Stimulated activated naive CD8-positive, alpha-beta T cell treated with anti-CD3 and anti-CD28 coated beads, Interleukin-15, amount 100 ng/mL, for 72 hours (primary cell): ENCODE measurements at places on chromosomes 2 and 18.

- no peak for DNase-seq
Observed at GRCh38 chr18:7900091-7900490, 333.0 kb downstream of the PTPRM start.

DNA sequence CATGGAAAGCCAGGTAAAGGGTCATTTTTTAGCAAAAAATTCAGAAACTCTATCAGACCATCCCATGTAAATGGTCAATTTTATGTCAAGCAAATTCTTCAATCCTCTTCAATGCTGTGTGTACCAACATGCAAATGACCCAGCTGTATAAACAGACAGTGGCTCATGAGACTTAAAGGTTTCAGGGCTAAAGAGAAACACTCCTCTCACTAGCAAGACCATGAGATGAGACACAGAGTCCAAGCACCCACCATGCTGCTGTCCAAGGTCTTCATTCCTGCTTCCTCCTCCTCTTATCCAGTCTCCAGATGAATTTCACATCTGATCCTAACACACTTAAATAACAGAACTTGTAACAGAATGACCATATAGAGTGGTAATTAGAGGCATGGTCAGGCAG is 30.8 kb upstream of the ONECUT2 start:
- no peak for DNase-seq

- DNase-seq, result no peak
Observed at GRCh38 chr2:17628349-17629261, 88.1 kb downstream of the VSNL1 start.

DNA sequence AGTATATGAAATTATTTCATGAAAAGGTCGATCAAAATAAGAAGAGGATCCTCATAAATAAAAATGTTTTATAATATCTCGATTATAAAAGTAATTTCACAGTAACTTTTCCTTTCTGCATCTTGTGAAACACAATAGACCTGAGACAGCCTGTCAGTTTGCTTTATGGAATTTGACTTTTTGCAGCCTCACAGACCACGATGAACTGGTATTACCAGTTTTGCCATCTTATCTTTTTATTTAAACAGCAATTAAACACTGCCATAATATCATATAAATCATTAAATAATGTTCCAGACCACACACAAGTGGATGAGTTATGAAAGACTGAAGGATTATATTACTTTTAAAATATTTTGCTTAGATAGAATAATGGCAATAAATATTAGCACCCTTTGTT is 10.7 kb upstream of the GALNT3 start:
- no peak for DNase-seq

DNA sequence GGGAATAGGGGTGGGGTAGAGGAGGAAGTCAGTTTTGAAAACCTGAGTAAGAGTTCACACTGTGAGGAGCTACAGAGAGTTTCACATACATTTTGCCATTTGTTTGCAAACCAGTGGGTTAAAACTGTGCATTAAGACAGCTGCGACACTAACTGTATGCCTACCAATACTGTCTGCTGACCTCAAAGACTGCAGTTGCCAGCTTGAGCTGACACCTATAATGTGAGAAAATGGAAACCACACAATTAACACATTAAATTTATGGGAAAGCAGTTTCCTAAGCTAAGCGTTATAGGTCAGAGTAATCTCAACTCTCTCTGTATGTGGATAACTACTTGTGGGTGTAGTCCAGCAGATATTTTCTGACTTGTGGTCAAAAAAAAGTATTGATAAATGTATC is 756.6 kb upstream of the GCFC2 start:
- DNase-seq, result no peak

DNA sequence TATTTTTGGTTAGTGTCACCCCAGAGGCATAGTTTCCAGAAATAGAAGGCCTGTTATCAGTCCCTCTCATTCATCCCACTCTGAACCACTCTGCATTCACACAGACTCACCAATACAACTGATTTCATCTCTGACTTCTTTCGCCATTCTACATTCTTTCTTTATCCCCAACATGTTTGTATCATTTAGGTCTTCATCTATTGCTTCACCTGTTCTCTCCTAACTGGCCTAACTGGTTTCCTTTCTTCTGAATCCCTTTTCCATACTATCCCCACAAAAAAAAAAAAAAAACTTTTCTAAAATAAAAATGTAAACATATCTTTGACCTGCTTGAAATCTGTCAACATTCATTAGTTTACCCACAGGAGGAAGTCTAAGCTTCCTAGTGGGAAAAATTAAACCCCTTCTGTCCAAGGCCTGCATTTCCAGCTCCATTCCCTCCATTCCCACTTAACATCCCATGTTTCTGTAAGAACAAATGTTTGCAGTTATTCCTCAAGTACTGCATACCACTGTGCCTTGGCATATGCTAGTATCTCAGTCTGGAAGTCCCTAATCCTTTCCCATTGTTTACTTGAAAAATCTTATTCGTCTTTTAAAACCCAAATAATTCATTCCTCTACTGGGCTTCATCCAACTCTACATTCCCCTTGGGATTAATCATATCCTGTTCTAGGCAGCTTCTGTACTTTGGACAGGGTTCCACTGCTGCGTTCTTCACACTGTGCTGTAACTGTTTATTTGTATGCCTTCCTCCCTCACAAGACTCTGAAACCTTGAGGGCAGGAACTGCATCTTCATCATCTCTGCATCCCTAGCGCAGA is 68.5 kb downstream of the FIGN start:
- DNase-seq, result no peak

DNA sequence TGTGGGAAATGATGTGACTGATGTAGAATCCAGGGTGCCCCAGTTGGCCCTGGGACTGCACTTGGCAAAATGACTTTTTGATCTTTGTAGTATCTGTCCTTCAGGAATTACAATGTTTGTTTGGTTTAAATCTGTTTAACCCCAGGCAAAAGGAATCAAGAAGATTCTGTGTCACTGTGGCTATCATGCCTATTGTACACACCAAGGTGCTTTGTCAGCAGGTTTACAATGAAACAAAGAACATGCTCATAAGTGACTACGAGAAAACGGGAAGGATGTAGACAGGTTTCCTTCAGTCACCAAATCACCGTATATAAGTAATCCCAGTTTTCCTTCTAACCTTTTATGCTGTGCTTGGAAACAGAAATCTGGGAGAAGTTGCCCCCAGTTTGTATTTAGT is 109.5 kb downstream of the RTN4 start:
- DNase-seq, result no peak

DNA sequence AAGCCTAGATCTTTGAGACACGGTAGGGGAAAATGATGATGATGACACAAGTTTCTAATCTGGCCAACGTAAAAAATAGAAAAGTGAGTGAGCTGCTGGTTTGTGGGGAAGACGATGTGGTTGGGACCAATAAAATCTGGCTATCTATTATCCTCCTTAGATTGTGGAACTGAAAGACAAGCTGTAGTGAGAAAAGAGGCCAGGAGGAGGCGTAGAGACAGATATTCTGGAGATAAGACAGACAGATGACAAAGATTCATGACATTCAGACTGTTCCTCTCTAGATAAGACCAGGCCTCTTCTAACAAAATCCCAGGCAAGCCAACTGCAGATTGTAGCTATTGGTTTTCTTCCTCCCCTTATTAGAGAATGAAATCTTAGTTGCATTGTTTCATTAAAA is 376.3 kb upstream of the UBE2E3 start:
- no peak for DNase-seq

DNA sequence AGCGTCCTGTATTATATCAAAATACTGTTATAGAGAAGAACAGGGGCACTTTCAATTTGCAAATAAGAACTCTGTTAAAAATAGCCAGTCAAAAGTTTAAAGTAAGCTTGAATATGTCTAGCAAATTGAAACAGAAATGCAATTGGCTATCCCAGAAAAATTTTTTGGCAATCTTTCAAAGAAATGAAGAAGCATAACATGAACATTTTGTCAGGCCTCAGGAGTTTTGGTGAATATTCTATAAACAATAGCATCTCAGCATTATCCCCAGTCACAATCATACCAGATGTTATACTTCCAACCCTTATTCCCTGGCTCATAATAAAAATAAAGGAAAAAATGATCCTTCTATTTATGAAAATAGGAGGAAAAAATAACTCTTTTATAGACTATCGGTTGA is 252.4 kb downstream of the GRB14 start:
- no peak for DNase-seq

DNA sequence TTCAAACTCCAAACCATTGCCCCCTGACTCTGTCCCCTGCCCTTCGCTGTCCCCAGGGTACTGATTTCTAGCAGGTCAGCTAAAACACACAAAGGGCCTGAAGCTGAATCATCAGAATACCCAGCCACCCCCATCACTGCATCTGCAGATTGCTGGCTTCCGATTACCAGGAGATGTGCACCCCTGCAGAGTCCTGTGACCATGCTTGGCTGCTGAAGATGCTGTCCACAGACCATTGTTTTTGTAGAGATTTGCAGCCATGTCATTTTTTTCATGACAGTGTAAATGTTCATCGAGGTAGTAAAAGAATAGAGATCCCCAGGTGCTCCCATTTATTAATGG is 463.3 kb downstream of the STK39 start:
- no peak for DNase-seq

DNA sequence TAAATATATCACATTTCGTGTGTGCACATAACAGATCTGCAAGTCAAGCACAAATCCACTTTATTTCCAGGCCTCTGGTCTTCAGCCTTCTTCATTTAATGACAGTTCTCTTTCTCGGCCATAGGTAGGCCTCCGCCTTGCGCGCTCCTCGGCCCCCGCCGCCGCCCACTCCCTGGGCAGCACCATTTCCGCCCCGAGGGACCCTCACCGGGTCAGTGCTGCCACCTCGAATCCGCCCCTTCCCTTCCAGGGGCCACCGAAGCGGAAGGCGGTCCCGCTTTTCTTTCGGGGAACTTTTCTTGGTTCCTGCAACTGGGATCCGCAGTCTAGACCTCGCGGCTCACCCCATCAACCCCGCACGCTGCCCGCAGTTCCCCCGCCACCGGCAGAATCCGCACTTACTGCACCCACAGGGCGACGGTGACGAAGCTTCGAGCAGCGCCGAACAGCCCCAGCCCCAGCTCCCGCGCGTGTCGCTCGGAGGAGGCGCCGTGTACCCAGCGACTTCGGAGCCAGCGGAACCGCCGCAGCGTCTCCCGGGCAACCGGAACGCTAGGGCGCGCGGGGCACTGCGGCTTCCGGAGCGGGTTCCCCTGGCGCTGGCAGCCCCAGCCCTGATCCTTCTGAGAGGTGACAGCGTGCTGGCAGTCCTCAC is at the start of gene CDKL4:
CDKL4 (minus strand) TSS at position 502 of the 655 bp plus-strand sequence.
- DNase-seq, result peak; percentile 25

GRCh38 chr2:156695020-156695419 is 258.8 kb downstream of the GPD2 start:
- no peak for DNase-seq

GRCh38 chr2:112627060-112628040 is 18.4 kb upstream of the SLC20A1 start:
- no peak for DNase-seq

DNA sequence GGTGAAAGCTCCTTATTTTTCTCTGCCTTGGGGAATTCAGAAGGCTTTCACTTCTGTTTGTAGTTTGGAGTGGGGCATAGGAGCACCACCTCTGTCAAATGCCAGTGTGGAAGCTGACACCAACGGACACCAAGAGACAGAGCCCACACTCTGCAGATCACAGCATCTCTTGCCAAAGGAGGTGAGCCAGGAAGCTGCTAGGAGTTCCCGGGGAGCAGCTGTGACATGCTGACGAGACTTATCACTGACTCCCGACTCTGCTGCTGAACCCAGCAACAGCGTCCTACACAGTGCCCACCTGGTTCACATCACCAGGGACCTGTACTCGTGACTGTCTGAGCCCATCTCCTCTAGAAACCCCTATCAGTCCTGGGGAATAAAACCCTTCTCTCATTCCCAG is 8.1 kb downstream of the TEX51 start:
- no peak for DNase-seq

GRCh38 chr2:216665242-216665641 is 30.1 kb downstream of the IGFBP5 start:
- DNase-seq, result no peak

- no peak for DNase-seq
Observed at GRCh38 chr2:162720559-162721271, 117.9 kb downstream of the KCNH7 start.

GRCh38 chr18:22368021-22368420 is 49.7 kb downstream of the CTAGE1 start:
- DNase-seq, result no peak

GRCh38 chr2:113685471-113685870 is 58.4 kb downstream of the RABL2A start:
- no peak for DNase-seq

GRCh38 chr2:119076713-119077112 is 81.8 kb downstream of the C1QL2 start:
- no peak for DNase-seq

DNA sequence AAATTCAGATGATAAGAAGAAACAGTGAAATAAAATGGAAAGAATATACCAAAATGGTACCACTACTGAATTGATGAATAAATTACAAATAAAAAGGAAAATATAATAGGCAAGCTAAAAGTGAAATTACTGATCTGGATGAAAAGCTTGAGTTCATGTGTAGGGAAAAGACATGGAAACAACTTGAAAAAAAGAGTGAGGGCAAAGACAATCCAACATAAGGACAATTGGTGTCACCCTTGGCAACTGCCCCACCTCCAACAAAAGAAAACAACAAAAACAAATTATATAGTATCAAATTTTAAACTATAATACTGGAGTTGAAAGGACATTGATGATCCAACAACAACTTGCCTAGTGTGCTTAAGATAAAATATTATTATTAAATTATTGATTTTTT is 37.6 kb downstream of the PPP1R1C start:
- DNase-seq, result no peak

DNA sequence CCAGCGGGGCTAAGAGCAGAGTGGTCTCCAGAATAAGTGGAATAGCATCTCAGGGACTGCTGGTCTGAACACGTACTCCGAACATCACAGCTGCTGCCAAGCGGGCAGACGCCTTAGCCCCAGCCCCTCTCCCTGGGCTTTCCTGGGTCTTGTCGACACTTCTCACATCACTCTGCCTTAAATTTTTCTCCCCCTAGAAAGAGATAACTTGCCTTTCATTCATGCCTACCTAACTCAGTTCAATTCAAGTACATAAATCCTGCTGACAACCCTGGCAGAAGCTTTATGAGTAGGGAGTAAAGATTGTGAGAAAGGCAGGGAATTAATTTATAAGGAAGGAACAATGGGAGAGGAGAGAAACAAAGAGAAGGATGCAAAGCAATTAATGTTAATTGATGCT is 202.9 kb upstream of the TNP1 start:
- no peak for DNase-seq

GRCh38 chr2:64404743-64405142 is 49.2 kb upstream of the LGALSL start:
- DNase-seq, result no peak

GRCh38 chr2:202171241-202171825 is 67.1 kb downstream of the SUMO1 start:
- peak; percentile 15 for DNase-seq
